Natural killer cell (primary cell): ENCODE measurements at places on chromosomes 2 and 18. TPM values are rescaled to one million over a fixed set of nuclear protein-coding genes. Genes with fewer than 3 reads are reported as not detected.

Gene UPP2
- total RNA-seq, result not detected

Gene GPR45
- not detected for total RNA-seq

Gene WNT10A
- 2.9 TPM for total RNA-seq

Gene CCDC150
- 1.1 TPM for total RNA-seq

Gene MREG
- 4.0 TPM for total RNA-seq

Gene NEU4
- 2.2 TPM for total RNA-seq

Gene GCG
- not detected for total RNA-seq

Gene LIMS2
- total RNA-seq, result 0.16 TPM

Gene DNMT3A
- total RNA-seq, result 45.2 TPM

Gene SLC38A11
- total RNA-seq, result not detected

DNA sequence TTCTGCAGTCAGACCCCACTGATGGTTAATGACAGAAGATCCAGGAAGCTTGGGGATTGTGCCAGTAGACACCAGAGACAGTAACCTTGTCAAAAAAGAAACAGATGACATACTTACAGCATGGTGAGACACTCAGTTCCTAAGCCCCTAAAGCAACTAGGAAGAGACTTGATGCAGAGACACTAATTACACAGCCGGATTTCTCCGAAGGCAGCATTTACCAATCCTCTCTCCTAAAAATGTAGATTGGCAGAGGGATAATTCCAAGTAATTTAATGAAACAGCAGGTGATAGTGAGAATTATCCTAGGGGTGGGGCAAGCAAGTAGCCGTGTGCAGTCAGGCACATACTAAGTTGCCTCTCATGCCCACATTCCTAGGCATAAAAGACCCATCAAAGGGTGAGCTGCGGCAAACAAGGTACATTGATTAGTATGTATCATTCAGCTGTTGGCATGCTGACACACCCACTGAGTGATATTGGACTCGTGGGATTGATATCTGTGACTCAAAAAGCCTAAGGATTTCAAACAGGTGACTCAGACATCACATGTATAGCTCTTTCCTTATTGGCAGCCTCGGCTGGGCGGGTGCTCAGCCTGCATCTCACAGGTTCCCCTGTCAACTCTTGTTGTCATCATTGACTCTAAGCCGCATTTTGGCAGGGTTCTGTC is 296.7 kb upstream of the ATP5MC3 start:
- DNase-seq, result no peak
- H3K27me3 ChIP-seq, result no peaks in the 10 kb centered on the region
- no peaks in the 10 kb centered on the region for H3K4me1 ChIP-seq
- H3K4me3 ChIP-seq, result no peak overlapping the region
- no peaks in the 10 kb centered on the region for H3K36me3 ChIP-seq

DNA sequence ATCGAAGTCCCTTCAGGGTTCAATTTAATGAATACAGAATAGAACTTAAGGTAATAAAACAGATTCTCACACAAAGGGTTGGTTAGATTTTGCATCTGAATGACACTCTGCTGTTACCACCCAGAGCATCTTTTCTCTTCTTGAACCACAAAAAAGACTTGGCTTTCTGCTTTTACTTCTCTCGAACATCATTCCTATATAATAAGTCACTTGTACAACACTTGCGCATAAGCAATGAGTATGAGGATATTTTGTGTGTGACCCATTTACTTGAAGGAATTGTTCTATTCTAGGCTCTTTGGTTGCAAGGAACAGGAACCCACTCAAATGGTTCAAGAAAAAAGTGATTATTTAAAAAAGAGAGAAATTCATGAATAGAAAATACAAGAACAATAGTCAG is 126.2 kb downstream of the NUP35 start:
- no peaks in the 10 kb centered on the region for H3K4me1 ChIP-seq

DNA sequence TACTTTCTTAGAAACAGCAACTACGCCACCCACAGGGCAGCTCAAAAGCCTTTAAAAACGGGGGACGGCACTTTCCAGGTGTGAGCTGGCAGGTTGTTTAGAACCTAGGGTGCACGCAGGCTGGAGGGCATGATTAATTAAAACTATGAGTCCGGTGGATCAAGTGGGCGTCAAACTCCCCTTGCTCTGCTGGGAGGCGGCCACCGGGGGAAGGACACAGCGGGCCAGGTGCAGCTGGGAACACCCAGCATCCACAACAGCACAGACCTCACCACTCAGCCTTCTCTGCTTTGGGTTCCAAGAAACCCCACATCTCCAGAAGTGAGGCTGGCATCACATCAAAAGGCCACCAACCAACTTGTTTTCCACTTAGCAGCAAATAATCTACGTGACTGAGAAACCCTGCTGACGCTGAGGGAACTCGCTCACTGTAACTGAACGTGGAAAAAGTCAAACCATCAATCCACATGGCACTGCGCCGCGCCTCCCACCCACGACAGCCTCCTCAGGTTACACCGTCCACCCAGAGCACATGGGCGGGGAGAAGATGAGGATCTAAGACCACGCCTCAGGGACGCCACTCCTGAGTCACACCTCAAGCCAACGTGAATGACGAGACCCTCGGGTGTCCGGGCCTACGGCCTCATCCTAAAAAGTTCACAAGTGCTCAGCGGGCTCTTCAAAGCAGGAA is 118.2 kb downstream of the ZNF516 start:
- H3K27ac ChIP-seq, result no peak overlapping the region
- H3K4me3 ChIP-seq, result no peak overlapping the region
- H3K4me1 ChIP-seq, result peaks cover 28% of the 10 kb centered on the region
- no peaks in the 10 kb centered on the region for H3K36me3 ChIP-seq
- peak; percentile 35 for DNase-seq
- H3K27me3 ChIP-seq, result no peaks in the 10 kb centered on the region

DNA sequence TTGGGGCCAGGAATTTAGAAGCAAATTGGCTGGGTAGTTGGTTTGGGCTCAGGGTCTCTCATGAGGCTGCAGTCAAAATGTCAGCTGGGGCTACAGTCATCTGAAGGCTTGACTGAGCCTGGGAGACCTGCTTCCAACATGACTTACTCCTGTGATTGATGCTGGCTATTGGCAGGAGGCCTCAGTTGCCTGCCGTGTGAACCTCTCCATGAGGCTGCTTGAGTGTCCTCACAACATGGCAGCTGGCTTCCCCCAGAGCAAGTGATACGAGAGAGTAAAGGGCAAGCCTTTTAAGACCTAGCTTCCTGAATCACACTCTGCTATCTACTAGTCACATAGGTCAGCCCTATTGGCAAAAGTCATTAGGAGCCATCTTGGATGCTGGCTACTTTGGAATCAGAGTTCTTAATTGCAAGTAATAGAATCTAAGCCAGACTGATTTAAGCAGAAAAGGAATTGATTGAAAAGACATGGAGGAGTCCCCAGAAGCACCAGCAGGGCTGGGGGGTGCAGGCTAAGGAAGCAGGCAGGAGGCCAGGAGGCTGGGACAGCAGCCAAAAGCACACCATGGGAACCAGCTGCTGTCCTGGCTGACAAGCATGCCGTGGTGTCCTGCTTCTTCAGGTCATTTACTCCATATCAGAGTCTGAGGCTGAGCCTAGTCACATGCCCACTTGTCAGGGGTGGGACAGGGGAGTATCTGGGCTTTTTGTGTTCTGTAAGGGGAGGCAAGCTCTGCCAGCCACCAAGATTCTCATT is 7.8 kb upstream of the GIGYF2 start:
- no peaks in the 10 kb centered on the region for H3K36me3 ChIP-seq
- H3K27ac ChIP-seq, result no peak overlapping the region
- no peak overlapping the region for H3K4me3 ChIP-seq
- no peaks in the 10 kb centered on the region for H3K27me3 ChIP-seq
- H3K4me1 ChIP-seq, result no peaks in the 10 kb centered on the region
- no peak for DNase-seq

GRCh38 chr2:29113891-29114321 is 1.3 kb upstream of the CLIP4 start:
- H3K27me3 ChIP-seq, result no peaks in the 10 kb centered on the region
- H3K4me3 ChIP-seq, result no peak overlapping the region
- peaks cover 14% of the 10 kb centered on the region for H3K4me1 ChIP-seq
- no peak for DNase-seq
- no peaks in the 10 kb centered on the region for H3K36me3 ChIP-seq
- H3K27ac ChIP-seq, result no peak overlapping the region

GRCh38 chr2:136377423-136378382 is 259.8 kb upstream of the CXCR4 start:
- no peaks in the 10 kb centered on the region for H3K27me3 ChIP-seq
- no peak for DNase-seq
- H3K4me1 ChIP-seq, result peaks cover 21% of the 10 kb centered on the region
- H3K27ac ChIP-seq, result no peak overlapping the region
- no peak overlapping the region for H3K4me3 ChIP-seq
- H3K36me3 ChIP-seq, result no peaks in the 10 kb centered on the region

DNA sequence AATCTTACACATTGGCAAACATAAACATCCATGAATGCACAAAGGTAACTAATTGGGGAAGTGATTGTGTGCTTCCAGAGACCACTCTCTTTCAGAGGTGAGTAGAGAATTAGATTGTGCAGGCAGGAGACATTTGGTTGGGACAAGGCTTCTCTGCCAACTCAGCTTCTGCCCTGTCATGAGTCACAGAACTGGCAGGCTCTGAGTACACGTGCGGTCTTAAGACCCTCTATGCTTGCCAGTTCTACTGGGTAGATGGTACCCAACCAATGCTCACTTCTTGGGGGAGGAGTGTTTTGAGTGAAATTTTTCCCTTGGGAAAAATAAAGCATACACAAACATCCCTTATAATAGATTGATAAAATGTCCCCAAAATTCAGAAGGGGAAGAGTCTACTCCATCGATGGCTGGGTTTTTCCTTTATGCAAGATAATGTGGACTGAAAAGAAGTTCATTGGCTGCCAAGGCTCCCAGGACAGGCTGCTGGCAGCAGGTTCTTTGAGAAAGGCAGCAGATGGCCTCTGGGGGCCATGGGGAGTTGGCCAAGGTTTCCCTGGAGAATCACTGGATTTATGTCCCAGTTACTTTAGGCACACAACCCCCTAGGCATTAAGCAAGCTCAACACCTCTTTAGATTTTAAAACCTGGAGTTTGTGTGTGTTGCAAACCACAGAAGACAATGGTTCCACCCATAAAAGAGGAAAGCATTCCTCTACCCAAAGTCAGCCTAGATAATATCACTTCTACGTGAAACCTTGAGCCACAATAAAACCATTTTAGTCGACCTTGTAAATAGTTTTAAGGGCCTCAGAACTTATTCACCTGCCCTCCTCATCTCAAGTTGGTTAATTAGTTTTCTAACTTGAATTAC is 417.0 kb downstream of the TXNL1 start:
- no peaks in the 10 kb centered on the region for H3K36me3 ChIP-seq
- H3K4me1 ChIP-seq, result no peaks in the 10 kb centered on the region

DNA sequence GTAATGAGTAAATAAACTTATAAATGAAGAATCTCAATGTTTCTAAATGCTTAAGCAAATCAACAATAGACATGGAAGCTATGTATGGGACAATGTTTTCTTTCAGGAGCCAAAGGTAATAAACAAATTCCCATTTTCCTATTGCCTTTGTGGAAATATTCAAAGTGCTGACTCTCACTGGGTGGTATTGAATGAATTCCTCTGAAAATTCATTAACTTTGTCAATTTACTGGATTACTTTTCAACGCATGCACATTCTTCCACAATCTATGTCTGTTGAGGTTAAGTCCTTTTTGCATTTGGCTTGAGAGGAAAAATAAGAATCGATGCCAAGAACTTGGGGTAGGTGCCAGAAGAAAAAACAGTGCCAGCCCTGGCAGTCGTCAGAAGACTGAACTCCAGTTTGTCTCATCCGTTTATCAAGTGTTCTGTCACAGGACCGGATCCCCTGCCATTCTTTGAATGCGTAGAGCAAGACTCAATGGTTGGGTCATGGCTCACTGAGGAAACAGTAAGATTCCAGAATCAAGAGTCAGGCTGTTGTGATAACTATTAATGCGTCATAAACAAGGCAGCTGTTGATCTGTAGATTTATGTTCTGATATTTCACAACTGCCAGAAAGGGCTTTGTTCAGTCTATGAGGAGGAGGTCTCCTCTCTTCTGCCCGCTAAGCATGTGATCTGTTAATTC is 133.3 kb downstream of the GFPT1 start:
- no peak overlapping the region for H3K4me3 ChIP-seq
- no peak for DNase-seq
- peaks cover 3% of the 10 kb centered on the region for H3K27me3 ChIP-seq
- no peaks in the 10 kb centered on the region for H3K36me3 ChIP-seq
- no peak overlapping the region for H3K27ac ChIP-seq
- no peaks in the 10 kb centered on the region for H3K4me1 ChIP-seq

DNA sequence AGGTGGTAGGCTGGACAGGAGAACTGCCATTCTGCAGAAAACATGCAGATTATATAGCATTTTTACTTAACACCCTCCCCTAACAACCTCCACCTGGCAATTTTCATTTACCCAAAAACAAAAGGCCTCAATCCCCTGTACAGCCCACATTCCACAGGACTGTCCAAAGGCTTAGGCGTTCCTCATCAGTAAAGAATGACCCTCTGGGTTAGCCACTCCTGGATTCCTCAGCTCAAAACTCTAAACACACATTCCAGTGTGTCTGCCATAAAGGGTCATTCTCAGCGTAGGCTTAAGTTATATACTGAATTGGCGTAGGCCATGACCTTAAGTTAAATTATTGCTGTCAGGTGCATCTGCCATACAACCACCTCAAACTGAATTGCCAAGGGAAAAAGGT is 261.8 kb upstream of the CHAC2 start:
- H3K27me3 ChIP-seq, result no peaks in the 10 kb centered on the region
- no peaks in the 10 kb centered on the region for H3K36me3 ChIP-seq
- DNase-seq, result no peak

DNA sequence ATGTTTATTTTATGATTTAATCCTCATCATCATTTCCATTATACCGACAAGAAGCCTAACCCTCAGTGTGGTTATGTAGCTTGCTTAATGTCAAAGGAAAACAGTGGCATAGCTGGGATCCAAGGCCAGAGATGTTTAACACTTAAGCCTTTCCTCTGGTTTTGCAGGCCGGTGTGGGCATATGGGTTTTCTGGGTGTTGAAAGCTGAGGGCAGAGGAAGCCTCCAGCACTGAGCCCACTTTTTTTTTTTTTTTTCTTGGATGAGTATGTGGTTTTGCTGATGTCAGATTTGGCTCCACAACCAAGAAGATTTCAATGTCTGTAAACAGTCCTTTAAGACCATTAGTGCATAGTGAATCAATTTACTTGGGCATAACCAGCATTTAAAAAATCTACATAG is 41.3 kb downstream of the LHCGR start:
- H3K4me1 ChIP-seq, result no peaks in the 10 kb centered on the region
- no peaks in the 10 kb centered on the region for H3K27me3 ChIP-seq
- DNase-seq, result no peak
- no peak overlapping the region for H3K27ac ChIP-seq

DNA sequence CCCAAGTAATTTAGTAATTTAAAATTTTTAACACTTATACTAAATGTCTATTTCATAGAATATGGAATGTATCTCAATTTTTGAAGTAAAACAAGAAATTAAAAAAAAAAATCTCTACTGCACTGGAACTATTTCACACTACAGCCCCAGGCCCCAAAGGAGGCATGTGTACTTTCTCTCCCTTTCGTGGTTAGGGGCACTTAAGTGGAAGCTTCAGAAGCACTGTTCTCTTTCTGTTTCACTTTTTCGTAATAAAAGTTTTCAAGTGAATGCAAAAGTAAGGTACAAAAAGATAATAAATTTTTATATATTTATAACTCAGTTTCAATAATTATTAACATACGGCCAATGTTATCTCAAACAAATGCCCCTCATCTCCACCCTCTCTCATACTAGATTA is 123.8 kb upstream of the STON1 start:
- no peaks in the 10 kb centered on the region for H3K36me3 ChIP-seq
- H3K4me3 ChIP-seq, result no peak overlapping the region
- no peak overlapping the region for H3K27ac ChIP-seq

- H3K4me1 ChIP-seq, result no peaks in the 10 kb centered on the region
- H3K4me3 ChIP-seq, result no peak overlapping the region
- H3K27ac ChIP-seq, result no peak overlapping the region
These were observed 31.2 kb downstream of the MARCHF4 start for GRCh38 chr2:216341121-216341520.
